ENCODE measurements at places on chromosomes 7 and 10.

DNA sequence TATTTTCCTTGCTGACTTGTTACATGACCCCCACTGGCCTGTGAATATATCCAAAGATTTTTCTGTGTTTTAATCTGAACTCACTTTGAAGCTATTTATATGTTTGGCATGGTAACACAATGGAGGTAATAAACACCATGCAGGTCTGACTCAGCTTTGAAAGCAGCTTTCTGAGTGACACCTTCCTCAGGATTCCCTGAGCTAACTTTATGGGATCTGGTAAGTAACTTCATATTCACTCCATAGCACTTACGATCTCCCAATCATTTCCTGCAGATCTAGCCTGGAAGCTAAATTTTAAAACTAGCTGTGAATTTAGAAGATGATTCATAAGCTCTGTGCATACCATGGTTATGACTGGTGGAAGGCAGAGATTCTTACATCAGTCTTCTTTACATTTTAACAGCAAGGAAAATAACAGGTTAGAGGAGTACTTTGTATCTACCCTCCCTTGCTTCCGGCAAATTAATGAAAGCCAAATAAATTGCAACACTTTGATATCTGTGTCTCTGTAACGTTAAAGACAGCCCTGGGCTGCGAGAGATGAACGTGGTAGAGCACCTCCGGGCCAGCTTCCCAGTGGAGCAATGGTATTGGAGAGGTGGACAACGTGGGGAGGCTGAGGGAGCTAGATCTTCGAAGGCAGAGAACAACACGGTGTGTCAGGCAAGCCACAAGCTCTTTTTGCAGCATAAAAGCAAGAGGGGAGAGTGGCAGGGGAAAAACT, 170.2 kb upstream of the KLF14 start:
- no peak for DNase-seq

DNA sequence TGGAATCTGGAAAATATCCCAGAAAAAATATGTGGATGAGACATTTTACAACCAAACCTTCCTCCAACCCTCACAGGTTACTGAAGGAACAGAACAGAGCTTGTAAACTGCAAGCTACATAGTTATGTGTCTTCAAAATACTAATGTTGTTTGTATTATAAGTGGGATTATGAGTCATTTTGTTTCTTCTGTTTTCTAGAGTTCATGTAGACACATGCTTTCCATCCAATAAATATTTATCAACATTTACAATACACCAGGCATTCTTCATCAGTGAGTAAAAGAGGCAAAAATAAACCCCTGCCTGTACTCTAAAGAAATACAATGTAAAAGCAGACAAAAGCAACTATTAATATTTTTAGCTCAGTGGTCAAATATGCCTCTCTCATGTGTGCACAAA, 38.0 kb upstream of the TES start:
- no peak for DNase-seq

GRCh38 chr7:88091988-88092675, 127.7 kb downstream of the SRI start:
- DNase-seq: no peak

GRCh38 chr10:118239236-118239630, 102.9 kb downstream of the FAM204A start:
- no peak for DNase-seq

DNA sequence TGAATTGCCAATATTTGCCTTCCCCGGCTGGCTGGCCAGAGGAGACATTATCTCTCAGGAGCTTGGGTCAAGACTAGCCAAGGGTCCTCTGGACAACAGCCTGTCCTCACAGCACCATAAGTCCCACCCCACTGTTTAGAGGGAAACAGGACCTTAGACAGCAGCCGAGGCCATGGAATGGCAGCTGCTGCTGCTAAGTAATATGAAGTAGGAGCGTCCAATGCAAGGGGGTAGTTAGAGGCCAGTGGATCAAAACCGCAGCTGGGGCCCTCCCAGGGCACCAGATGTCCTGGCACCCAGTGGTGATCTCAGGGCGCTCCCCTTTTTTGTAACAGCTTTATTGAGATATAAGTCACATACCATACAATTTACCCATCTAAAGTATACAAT, 12.9 kb upstream of the KCP start:
- no peak for DNase-seq

- DNase-seq: no peak
These were observed 908 bp downstream of the CRYGN start for GRCh38 chr7:151438864-151439601.

DNA sequence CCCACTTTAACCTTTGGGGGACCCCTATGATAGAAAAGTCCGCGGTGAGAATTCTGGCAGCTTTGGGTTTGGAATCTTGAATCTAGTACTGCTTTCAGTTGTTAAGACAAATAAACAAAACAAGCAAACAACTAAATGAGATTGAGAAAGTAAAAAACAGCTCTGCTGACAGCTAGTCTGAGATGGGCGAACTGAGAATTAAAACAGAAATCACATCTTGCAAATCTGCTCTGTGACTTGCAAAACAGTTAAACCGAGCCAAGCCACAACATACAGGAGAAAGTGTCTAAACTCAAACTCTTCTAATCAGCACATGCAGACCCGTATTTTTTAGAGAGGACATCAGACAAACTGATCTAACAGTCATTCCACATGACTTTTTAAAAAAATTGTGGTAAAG, 110.4 kb downstream of the SH2D4B start:
- DNase-seq: no peak

- no peak for DNase-seq
These were observed 182.5 kb downstream of the SEMA3D start for GRCh38 chr7:85004402-85004801.
